T-helper 17 cell (primary cell): ENCODE measurements at places on chromosomes 2 and 18.

DNA sequence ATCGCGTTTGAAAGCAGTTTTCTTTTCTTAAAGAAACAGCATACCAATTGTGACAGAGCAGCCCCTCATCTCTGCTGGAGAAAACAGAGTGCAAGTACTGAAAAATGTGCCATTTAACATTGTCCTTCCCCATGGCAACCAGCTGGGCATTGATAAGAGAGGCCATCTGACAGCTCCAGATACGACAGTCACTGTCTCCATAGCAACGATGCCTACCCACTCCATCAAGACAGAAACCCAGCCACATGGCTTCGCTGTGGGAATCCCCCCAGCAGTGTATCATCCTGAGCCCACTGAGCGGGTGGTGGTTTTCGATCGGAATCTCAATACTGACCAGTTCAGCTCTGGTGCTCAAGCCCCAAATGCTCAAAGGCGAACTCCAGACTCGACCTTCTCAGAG, 9.5 kb downstream of the GRHL1 start:
- no peak for DNase-seq

DNA sequence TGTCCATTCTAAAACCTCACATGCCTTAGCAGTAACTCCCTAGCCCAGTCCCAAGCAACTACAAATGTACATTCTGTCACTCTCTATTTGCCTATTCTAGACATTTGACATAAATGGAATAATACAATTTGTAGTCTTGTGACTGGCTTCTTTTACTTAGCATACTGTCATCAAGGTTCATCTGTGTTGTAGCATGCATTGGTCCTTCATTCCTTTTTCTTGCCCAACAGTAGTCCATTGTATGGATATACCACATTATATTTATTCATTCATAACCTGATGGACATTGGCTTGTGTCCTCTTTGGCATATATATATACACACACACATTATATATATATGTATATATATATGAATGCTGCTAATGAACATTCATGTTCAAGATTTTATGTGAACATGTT, 2.2 kb upstream of the MFSD2B start:
- no peak for DNase-seq

- no peak for DNase-seq
Measured at GRCh38 chr2:127449414-127449813, 31.2 kb downstream of the PROC start.

DNA sequence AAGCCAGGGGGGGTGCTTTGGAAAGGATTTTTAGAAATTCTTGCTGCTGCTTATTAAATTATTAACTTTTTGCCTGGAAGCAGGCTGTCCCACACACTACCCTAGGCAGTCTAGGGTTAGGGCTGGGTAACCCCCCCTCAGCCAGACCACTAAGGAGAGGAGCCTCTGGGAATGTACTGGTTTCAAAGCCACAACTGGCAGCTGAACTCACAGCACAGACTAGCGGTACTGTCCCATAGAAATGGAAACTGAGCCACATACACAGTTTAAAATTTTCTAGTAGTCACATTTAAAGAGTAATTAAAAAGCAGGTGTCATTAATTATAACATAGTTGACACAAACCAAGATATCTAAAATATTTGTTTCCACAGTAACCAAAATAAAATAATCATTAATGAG, 50.1 kb downstream of the SPRED2 start:
- no peak for DNase-seq

GRCh38 chr2:20664431-20665242, 2.3 kb upstream of the GDF7 start:
- DNase-seq: no peak

- DNase-seq: no peak
Measured at GRCh38 chr2:11017921-11018320, 106.2 kb downstream of the KCNF1 start.

DNA sequence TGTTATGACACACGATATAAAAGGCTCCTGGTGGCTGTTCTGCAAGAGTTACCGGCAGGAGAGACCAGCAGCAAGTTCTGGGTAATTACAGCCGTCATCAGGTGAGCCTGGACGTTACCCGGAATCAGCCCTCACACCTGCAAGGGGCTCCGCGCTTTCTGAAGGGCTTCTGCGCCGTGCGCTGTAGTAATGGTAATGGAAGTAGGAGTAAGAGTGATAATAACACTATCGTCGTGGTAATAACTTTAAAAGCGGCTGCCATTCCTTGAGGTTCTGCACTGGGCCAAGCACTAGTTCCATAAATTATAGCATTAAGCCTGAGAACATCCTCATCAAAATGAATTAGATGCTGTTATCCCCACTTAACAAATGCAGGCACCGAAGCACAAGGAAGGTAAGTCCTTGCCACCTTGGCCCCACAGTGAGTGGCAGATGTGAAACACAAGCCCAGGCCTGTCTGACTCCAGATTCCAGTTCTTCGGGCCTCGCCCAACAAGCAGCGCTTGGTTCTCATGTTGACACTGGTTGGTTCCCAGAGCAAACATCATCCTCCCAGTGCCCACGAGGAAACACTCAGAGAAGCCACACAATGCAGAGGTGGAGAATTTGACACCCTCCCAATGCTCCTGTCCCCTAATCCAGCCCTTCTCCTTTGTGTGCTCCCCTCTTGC, 205.2 kb downstream of the EIPR1 start:
- no peak for DNase-seq

DNA sequence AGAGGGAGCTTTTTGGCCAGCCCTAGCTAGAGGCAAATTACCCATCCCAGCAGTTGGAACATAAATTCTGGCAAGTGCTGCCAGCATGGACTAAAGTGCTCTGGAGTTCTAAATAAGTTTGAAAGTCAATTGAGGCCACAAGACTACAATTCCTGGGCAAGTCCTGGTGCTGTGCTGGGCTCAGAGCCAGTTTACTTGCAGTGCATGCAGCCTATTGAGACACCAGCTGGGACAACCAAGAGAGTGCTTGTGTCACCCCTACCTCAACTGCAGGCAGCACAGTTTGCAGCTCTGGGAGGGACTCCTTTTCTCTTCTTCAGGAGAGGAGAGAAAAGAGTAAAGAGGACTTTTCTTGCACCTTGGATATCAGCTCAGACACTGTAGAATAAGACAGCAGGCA, 277.2 kb upstream of the TMEFF2 start:
- no peak for DNase-seq

DNA sequence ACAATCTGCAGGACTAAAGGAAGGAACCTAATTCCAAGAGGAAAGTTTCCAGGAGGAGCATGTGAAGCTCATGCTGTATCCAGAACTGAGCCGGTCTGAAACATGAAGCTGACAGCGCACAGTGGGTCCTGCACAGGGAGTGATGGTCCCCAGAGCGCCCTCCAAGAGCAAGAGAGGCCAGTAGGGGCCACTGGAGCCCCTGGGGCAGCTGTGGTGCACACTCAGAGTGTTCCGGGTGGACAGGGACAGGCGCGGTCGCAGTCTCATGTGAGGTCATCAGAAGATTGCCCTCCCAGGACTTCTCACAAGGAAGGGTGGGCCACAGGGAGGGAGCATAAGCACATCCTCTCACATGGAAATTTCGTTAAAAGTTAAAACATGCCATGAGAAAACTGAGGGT, 355.9 kb downstream of the EIPR1 start:
- no peak for DNase-seq

GRCh38 chr2:19228181-19228593, 130.2 kb downstream of the OSR1 start:
- no peak for DNase-seq

- no peak for DNase-seq
Measured at GRCh38 chr2:191597186-191597751, 80.7 kb upstream of the NABP1 start.

GRCh38 chr2:202911203-202911511, 316 bp downstream of the WDR12 start:
- DNase-seq: no peak

DNA sequence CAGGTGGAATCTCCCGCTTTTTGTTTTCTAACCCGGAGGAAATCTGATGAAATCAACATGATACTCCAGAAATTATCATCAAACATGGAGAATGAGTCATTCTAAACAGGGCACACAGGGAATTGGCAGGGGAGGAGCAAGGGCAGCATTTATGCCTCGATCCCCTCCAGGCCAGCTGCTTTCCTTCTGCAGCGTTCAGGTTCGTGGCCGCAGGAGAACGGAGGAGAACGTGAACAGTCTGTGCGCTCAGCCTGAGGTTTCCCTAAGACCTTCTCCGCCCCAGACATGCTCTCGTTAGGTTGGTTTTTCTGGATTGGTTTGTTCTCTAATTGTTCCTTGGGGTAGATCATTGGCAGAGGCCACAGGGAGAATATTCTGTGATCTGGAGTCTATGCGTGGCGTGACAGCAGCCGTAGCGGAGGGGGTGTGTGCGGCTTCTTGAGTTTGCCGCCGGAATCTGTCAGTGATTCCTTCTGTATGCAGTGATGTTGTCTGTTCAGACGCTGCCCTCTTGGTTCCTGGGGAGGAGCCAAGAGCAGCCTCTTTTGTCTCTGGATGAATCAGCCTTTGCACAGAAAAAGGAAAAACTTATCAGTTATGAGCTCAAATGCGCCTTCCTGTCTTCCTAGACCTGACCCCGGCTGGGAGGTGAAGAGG, 75.9 kb downstream of the SH3BP4 start:
- no peak for DNase-seq

GRCh38 chr2:205754285-205754923, 72.1 kb downstream of the NRP2 start:
- no peak for DNase-seq

- no peak for DNase-seq
Measured at GRCh38 chr18:31100436-31101182, 1.6 kb downstream of the DSC2 start.

- DNase-seq: no peak
Measured at GRCh38 chr18:70520867-70521266, 232.0 kb downstream of the SOCS6 start.

DNA sequence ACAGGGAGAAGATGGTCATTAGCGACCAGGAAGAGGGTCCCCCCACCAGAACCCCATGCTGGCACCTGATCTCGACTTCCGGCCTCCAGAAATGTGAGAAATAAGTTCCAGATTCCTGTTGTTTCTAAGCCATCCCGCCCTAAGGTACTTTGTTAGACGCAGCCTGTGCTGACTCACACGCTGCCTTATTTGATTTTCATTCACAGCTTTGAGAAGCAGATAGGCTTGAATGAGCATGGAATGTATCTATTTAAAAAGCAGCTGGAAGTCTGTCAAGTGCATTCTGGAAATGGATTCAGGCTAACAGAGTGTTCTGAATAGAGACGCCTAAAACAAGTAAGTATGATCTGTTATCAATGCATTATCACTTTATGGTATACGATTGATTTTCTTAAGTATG, 8.3 kb upstream of the IL1R2 start:
- DNase-seq: no peak

DNA sequence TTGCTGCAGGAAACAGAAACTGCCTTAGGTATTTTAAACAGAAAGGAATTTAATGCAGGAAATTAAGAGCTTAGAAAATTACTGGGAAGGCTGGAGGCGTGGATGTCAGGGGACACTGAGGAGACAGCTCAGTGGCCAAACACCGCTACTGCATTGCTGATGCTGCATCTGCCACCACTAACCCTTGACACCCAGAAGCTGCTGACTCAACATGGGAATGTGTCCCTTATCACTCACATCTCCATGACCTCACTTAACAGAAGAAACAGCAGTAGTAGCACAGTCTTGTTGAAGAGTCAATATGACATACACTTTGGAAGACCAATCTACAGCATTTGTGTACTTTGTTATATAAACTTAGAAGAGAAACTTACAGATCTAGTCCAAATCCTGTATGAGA, 906.1 kb downstream of the SLC4A3 start:
- no peak for DNase-seq

DNA sequence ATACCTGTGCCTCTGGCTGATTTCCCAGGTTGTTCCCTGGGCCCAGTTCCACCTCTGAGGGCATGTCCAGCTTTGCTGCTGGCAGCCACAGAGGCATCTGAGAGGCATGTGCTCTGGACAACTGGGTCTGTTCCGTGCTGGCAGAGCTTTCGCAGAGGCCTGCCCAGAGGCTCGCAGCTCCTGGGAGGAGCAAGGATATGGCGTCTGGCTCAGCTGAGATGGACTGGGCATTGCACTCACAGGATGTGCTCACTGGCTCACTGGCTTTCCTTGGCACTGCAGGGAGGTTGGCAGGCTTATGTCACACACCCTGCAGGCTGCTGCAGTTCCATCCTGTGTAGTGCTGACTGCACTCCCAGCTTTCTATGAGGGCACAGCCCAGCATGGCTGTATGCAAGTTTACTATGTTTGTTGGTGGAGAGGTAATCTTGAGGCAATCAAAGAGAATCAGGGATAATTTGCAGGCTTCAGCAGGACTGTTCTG, 172.3 kb downstream of the PRKCE start:
- DNase-seq: no peak

DNA sequence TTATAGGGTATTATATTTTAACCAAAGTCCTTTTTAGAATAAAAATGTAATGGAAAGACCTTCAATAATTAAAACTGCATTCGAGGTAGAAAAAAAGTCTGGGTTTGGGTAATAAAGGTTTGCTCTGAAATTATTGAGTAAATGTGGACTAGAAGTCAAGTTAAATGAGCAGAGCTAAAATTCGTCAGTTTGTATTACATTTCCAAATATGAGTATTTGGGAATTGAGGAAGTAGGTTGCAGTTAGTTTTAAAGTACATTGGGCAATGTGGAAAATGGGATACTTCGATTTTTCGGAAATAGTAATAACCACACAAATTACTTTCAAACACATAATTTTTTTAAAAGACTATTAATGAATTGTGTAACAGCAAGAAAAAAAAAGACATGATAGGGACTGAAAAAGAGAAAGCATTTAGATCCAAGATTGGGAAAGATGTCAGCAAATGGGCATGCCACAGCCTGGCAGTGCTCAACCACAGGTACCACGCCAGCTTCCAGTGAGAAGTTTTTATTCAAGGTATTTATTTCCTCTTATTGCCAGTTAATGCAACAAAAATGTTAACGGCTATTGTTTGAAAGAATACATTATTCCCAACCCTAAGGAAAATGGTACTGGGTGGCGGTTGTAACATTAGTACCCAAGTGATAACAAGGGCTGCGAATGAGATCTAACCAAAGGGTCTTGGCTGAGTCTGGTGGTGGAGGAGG, 50.0 kb downstream of the TTC39C start:
- DNase-seq: no peak

DNA sequence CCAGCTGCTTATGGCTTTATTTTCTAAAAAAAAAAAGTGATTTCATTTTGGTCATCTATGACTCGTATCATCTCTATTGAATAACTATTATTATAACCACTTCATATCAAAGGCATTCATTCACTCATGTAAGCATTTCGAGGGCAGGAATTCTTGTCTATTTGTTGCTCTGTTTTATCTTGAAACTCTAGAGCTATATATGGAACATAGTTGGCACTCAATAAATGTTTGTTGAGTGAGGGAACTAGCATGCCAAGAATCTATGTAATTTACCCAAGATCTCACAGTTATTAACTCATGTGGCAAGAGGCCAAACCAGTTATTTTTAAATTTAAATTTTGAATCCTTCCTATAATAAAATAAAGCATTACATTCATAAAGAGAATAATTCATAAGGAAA, 470.1 kb downstream of the TMX3 start:
- no peak for DNase-seq

GRCh38 chr18:13559754-13560153, 166.6 kb downstream of the FAM210A start:
- DNase-seq: no peak

DNA sequence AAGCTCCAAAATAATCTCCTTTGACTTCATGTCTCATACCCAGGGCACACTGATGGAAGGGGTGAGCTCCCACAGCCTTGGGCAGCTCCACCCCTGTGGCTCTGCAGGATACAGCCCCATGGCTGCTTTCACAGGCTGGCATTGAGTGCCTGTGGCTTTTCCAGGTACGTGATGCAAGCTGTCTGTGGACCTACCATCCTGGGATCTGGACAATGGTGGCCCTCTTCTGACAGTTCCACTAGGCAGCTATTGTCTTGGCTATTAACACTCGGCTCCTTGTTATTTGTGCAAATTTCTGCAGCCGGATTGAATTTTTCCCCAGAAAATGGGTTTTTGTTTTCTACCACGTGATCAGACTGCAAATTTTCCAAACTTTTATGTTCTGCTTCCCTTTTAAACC, 634.2 kb downstream of the TSN start:
- DNase-seq: no peak
